ENCODE measurements at places on chromosomes 6 and 20.
A peak's percentile ranks its signal among the peaks of the same experiment; 100 is the strongest.

DNA sequence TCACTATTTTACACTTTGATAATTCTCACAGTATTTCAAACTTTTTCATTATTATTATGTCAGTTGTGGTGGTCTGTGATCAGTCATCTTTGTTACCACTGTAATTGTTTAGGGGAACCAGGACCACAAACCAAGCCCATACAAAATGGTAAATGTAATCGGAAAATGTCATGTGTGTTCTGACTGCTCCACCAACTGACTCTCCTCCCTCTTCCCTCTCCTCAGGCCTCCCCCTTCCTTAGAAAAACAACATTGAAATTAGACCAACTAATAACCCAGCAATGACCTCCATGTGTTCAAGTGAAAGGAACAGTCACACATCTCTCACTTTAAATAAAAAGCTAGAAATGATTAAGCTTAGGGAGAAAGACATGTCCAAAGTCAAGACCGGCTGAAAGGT, 63.8 kb downstream of the GMDS start:
- DNase-seq = no peak

- no peak for DNase-seq
These were observed 6.6 kb downstream of the TRIM15 start for GRCh38 chr6:30169658-30170614.

DNA sequence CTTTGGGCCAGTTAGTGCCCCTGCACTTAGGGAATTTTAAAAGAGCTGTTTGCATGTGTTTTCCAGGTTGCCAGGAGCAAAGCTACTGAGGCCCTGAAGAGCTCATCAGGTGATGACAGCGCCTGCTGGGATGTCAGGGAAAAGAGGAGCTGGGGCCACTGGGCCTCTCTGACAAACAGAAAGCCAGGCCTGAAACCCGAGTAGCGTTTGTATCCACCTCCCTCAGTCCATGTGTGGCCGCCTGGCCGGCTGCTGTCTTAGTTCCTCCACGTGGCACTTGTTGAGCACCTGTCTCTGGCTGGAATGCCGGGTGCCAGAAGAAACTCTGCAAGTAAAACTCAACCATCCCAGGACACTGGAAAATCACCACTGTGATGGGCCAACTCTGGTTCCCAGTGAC, 601.2 kb downstream of the CDH26 start:
- DNase-seq = no peak

DNA sequence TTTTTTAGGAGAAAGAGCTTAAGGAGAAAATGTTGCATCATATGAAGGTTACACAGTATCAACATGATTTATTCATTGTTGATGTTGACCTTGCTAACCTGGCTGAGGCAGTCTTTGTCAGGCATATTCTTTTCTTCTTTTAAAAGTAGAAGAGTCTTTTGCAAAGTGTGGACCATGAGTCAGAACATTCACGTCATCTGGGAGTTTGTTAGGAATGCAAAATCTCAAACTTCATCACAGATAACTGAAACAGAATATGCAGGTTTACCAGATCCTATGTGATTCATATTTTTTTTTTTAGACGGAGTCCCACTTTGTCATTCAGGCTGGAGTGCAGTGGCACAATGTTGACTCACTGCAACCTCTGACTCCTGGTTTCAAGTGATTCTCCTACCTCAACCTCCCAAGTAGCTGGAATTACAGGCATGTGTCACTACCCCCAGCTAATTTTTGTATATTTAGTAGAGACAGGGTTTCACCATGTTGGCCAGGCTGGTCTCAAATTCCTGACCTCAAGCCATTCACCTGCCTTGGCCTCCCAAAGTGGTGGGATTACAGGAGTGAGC, 530.4 kb upstream of the BTBD3 start:
- DNase-seq = no peak

DNA sequence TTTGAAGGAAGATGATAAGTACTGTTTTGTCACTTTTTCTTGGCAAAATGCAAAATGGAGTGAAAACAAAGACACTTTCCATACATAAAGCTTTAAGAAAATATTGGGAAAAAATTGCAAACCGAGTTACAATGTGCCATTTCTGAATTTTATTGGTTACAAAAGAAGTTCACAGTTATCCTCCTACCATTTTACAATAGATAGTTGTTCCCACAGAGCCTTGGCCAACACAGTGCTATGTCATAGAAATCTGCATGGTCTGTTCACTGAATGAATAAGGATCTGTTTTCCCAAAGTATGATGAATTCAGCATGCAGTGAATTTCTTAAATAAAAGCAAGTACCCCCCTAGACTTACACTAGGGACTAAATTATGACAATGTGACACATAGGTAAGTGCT, 268.2 kb upstream of the POU3F2 start:
- DNase-seq = no peak

DNA sequence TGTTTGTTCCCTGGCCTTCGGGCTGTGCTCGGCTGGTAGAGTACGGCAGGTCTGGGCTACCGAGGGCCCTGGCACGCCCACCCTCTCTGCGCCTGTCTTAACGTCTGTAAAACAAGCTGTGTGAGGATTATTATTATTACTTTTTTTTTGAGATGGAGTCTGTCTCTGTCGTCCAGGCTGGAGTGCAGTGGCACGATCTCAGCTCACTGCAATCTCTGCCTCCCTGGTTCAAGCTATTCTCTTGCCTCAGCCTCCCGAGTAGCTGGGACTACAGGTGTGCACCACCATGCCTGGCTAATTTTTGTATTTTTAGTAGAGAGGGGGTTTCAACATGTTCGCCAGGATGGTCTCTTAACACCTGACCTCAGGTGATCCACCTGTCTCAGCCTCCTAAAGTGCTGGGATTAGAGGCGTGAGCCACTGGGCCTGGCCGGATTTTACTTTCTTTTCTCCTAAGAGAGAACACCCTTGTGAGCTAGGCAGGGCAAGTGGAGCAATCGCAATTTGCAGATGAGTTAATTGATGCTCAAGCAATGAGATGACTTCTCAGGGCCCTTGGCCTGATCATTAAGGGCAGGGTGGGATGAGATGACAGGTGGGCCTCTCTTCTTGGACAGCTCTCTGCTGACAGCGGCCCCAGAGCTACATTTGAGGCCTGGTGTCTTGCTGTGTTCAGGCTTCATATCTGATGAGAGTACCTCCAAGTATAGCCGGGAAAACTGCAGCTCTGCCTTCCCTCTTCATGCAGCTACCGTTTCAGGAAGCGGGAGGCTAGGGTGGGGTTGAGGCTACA, 859 bp upstream of the SMIM29 start:
- no peak for DNase-seq

DNA sequence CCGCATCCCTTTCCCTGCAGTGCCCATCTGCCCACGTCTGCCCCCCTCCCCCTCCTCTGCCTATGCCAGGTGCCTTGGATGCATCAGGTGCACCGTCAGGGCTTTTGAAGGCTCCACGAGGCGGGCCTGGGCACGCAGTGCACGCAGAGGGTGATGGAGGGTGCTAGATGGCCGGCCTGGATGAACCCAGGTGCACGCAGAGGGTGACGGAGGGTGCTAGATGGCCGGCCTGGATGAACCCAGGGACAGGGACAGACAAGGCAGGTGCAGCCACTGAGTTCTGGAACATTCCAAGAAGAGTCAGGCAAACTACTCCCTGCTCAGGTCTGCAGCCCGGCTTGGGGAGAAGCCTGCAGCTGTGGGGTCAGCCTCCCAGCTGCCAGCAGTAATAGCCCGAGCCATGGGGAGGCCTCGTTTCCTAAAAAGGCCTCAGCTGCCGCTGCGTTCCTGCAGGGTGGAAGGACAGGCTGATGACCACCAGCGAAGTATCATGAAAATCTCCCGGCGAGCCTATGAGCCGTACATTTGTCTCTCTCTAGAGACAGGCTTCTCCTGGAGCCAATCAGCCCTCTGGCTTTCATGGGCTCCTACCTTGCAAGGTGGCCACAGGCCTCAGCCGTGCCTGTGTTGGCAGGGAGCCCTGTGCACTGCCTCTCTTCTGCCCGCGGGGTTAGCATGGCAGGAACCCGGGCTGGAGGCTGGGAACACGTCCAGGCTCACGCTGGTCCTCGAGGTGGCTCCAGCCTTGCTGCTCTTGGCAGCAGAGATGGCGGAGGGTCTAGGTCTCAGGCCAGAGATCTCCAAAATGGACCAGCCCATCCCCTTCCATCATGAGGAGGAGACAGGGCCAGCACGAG, 29.6 kb downstream of the NTSR1 start:
- no peak for DNase-seq

DNA sequence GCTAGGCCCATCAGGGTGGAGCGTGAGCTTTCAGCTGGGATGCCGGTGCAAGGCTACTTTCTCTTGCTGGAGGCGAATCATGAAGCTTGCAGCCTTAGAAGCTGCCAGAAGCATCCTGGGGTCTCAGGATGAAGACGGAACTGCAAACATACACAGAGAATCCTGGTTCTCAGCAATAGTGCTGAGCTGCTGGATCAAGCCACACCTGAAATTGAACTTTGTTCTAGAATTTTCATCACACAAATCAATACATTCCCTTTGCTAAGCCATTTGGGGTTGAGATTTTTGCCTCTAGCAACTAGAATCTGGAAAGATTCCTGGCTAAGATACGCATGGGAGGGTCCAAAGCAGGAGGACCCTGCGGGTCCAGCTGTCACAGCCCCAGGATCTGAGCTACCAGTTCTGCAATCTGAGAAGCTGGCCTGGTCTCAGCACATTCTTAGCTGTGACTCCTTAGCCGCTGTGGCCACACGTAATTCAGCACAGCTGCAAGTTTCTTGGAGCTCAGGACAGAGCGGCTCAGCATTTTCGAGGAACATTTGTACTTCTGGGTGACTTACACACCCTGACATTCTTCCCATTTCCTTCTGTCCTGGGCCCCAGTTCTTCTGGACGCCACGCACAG, 6.6 kb upstream of the ARFGAP1 start:
- no peak for DNase-seq

DNA sequence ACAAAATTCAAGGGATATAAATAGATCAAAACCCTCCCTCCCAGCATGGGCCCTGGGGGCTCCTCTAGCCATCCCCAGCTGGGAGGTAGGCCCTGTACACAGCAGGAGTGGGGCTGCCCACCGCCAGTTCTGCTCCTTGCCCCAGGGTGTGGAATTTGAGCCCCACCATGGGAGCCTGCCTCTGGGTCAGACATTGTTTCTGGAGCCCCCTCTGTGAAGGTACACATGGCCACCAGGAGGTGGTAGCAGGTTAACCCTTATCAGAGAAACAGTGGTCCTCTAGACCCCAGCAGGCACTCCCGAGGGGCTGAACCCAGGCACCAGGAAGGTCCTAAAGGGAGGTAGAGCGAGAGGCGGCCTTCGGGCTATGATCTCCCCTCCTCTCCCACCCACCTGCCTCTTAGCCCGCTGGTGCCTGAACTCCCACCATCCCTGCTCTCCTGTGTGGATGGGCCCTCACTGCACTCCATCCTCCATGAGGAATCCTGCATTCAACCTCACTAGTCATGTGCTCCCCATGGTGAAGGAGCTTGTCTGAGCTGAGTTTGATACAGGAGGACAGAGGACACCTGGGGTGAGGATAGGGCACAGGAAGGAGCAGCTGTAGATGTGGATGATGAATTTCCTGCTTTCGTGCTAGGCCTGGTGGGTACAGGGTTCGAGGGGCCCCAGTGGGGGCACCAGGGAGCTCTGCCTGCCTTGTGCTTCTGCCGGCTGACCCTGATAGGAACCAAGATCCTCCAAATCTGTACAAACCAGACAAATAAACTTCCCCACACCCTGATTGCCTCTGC, 114.9 kb downstream of the GRM4 start:
- DNase-seq = no peak

DNA sequence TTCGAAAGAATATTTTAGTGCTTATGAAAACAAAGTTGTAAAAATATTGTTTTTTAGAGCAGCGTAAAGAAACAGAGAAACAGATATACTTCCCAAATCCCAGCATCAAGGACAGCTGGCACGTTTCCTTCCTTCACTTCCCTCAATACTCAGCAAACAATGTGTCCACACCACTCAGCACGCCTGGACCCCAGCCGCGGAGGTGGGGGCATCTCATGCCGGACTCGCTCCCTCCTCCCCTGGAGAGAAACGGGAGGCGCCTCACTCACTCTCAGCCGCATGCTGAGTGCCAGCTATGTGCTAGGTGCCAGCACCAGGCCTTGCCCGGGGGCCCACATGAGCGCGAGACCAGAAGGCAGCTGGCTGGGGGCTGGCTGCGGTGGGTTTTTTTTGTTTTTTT, 34.7 kb downstream of the SLC2A4RG start:
- DNase-seq = no peak

DNA sequence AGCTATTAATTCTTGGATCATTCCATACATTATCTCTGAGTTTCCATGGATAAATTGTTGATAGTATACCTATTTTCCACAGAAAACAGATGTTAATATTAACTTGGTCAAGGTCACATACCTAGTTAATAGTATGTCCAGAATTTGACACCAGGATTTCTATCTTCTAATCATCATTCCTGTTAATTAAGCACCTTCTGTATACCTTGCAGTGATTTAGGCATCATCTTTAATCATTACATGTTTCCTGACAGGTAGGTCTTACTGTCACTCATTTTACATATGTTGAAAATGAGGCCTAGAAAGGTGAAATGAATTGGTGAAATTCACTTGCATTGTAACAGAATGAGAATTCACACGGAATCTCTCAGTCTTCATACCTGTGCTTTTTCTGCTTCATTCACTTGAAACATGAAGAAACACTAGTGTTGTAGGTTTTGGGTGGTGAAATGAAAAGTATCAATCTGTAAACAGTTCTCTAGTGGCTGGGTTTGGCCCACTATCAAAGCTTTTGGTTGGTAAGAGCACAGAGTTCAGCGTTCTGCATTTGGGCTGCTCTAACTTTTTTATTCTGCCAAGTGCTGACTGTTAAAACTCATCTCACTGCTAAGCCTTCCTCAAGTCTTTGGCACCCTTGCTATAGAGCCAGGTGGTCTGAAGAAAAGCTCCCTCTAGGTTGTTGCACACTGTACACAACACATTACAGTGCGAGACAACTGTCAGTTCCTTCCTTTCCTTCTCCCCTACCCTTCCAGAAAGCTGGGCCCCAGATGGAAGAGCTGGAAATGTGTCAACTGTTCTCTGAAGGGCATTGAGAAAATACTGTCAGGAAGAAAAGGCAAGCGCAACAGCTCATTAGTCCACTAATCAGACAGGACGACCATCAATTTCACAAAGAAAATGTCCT, 57.8 kb upstream of the C20orf144 start:
- DNase-seq = no peak

- DNase-seq = peak; percentile 14
These were observed 200.6 kb downstream of the GMPR start for GRCh38 chr6:16438718-16439591.

All from T-helper 22 cell (primary cell).